Effector CD4-positive, alpha-beta T cell (primary cell): ENCODE measurements at places on chromosomes 3 and 15.

- DNase-seq = no peak
Measured at GRCh38 chr3:188584958-188585689, 431.2 kb downstream of the LPP start.

- no peak for DNase-seq
Measured at GRCh38 chr3:27943106-27943505, 221.0 kb upstream of the EOMES start.

DNA sequence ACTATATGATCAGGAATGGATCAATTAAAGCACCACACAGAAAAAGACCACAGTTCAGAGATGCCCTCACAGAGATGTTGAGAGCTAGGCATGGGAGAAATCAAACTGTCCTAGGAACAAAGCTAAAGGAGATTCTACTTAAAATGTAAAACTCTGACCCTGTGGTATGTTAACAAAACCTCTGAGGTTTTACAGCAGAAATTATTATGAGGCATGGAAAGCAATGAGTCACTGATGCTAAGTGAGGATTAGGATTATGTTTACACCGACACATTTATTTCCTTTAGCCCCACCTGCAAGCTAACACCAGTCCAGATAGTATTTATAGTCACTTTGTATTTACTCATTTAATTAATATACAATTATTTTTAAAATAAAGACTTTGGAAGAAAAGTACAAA lies 1242.2 kb downstream of the OTOL1 start:
- DNase-seq = no peak

GRCh38 chr3:149152420-149152819 lies 23.0 kb downstream of the HPS3 start:
- DNase-seq = no peak
